ENCODE measurements at places on chromosomes 6 and 20.
A peak's percentile ranks its signal among the peaks of the same experiment; 100 is the strongest.

DNA sequence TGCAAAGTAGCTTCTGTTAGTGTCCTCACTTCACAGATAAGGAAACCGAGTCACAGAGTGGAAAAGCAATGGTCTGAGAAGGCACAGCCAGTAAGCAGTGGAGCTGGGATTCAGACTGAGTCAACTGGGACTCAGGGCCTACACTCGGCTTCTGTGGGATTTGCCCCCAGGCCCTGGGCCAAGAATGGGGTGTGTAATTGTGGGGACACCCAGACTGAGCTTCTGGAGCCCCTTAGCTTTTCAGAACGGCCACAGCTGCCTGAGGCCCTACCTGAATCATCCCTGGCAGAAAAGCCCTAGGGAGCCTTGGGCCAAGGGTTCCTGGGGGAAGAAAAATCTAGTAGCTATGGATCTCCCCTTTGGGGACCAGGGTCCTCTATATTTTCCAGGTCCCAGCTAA is 6.5 kb downstream of the ANGPT4 start:
- DNase-seq, result no peak

DNA sequence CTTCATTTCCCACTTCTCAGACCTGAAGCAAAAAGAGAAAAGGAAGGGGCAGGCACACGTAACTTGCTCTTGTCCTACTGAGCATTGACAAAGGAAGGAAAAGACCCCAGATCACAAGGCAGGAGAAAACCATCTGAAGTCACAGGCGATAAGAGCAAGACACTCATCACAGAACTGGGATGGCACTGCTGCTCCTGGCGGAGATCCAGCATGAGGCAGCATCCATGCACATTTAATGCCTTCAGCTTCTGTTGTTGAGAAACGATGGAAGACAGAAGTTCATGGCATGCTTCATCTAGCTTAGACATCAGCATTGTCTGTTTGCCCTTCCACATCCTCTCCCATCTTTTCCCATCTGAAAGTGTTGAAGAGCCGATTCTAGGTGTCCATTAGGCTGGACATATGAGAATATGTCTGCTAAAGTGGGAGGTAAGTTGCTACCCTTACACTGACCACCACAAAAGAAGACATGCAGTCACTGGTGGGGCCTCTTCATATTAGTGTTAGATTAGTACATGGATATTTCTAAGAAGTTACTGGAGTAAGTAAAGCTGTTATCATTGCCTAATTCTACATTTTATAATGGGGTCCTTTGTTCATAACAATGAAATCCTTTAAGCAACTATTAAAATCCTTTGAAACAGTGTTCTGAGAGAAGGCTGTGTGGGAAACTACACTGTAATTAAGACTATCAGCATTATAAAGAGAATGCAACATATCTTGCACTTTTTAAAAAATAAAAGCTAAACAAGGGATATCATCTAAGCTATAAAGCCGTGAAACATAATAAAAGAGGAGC is 618.5 kb downstream of the C6orf118 start:
- DNase-seq, result no peak

GRCh38 chr6:134870677-134871498 is 79.0 kb downstream of the ALDH8A1 start:
- peak; percentile 88 for DNase-seq

GRCh38 chr6:25058441-25058840 is 122.7 kb upstream of the RIPOR2 start:
- no peak for DNase-seq

- peak; percentile 3 for DNase-seq
Measured at GRCh38 chr20:35947489-35947888, 6.8 kb downstream of the SCAND1 start.

DNA sequence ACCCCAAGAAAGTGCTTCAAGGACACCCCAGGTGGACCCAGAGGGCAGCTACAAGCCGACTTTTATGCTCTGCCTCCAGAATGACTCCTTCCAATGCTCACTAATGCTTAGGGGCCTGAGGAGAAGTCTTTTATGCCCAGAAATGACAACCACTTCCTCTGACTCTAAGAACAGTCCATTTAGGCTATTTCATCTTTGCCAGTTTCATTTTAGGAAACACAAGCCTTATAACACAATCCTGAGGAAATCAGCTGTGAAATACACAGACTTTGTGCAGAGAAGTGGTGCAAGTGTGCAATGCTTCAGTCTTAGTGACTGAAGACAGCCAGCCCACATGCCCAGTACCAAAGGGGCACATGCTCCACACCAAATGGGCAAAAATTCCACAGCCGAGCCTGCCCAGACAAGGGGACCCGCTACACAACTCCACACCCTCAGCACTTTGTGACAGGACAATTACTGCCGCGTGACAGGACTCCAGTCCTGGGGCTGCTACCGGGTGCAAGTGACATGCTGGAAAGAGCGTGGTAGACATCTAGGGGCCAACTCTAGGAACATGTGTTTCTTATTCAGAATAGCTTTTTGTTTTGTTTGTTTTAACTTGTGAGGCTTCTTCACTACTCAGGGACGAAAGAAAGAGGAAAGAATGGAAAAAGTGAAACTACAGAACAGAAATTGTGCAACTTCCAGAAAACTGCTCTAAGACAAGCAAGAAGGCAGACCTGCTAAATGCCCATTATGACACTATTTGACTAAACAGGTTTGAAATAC is 28.2 kb upstream of the PLAGL1 start:
- DNase-seq, result peak; percentile 28

- DNase-seq, result no peak
Measured at GRCh38 chr20:37919389-37920040, 16.6 kb downstream of the VSTM2L start.

DNA sequence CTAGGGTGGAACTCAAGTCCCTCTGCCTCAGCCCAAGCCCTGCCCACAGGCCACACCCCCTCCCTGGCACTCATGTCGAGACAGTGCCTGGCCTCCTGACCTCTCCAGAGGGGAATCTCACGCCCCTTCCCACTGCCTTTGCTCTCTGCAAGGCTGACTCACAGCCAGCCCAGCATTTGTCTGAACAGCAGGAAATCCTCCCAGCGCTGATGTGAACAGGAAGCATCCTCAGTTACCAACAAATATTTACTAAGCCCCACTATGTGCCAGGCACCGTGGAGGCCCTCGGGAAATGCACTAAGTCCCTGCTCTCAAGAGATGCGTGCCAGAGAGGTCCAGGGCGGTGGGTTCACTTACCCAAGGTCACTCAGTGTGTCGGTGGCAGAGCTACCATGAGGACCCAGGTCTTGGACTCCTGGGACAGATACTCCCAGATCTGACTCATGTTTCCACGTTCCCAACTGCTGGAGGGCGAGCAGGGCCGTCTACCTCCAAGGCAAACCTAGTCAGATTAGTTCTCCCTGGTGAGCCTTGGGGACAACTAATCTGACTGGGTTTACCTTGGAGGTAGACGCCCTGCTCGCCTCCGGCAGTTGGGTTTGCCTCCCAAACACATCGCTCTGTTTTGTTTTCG is 7.8 kb downstream of the ADA start:
- DNase-seq, result peak; percentile 72

DNA sequence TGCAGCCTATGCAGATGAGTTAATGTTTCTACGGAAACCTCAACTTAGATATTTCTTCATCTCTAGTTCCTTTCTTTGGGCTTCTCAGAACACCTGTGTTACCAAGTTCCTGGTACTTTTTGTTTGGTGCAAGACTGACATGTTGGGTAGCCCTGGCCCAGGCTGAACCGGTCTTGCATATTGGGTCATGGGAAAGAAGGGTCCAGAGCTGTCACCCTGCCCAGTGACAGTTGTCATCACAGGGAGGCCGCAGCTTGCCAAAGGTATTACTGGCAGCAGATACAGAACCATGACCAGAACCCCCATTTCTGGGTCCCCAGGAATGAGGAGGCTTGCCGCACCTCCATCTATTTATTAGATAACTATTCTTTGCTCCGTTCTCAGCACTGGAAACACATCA is 40.2 kb downstream of the PDYN start:
- DNase-seq, result no peak

DNA sequence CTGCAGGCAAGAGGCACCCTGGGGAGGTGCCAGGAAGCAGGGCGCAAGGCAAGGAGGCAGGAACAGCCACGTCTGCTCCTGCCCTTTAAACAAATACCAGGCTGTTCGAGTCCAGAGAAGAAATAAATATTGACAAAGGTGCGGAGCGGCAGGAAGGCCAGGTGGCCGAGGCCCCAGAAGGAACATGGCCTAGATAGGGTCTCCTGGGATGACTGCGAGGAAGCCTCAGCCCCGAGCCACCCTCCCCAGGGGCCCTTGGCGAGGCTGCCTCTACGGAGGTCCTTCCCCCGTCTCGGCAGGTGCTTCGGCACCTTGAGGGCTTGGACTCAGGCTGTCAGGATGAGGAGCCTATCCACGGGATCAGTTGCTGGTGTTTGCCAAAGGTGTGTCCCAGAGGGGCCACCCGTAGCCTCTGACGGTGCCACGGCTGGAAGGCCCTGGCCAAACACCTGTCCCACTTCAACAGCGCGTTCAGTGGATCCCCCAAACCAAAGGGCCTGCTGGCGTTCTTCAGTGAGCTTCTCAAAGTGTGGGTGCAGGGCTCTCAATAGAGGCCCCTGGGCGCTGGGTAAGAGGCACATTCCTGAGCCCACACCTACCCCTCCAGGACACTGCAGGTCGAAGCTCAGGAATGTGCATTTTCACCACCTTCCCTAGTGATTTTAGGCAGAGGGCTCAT is 39.8 kb downstream of the SNX5 start:
- DNase-seq, result no peak

- no peak for DNase-seq
Measured at GRCh38 chr20:56810141-56810540, 181.0 kb downstream of the TFAP2C start.

GRCh38 chr6:35151466-35151865 is 10.3 kb upstream of the TCP11 start:
- DNase-seq, result no peak

- DNase-seq, result no peak
Measured at GRCh38 chr6:95879856-95880255, 135.9 kb upstream of the FUT9 start.

GRCh38 chr20:5596401-5597193 is 153.6 kb upstream of the SHLD1 start:
- DNase-seq, result no peak

- DNase-seq, result no peak
Measured at GRCh38 chr6:150202404-150202803, 59.6 kb downstream of the PPP1R14C start.

DNA sequence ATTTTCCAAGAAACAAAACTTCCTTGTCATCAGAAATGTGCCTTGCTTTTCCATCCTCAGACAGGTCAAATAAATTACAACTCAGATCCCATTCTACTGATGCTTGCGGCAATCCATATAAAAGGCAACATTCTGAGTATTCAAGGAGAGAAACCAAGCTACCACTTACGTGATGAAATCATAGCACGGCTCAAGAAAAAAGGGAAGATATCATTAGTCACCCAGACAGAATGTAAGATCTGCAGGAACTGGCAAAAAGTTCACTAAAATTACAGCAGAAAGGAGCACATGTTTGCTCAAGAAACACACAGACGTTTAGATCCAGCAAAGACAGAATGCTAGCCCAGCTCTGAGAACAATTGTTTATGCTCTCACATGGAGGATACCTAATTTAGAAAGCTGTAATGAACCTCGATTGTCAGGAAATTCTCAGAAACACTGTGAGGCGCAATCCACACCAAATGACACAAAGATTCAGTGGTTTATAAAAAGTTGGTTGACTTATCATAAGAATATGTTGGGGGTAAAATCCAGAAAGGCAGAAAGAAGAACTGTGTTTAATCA is 304.2 kb downstream of the ADGRG6 start:
- DNase-seq, result peak; percentile 60

GRCh38 chr6:259901-260508 is 32.3 kb upstream of the DUSP22 start:
- no peak for DNase-seq

GRCh38 chr6:134744301-134744700 is 205.6 kb downstream of the ALDH8A1 start:
- DNase-seq, result no peak

DNA sequence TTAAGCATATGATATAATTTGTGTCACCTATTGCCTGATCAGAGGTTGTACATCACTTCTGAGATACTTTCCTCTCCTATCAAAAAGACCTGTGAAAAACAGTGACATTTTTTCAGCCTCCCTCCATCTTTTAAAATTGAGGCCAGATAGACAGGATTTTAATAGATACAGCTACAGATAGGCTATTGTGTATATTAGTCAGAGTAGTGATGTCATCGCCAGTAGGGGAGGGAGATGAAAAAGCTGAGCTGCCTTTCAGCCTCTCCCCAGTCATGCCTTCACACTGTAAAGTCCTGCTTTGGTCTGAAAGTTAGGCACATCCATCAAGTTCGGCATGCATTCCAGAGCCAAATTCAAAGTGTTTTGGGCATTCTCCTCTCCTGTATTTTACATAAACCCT is 7.9 kb upstream of the PABPC1L start:
- DNase-seq, result peak; percentile 69

DNA sequence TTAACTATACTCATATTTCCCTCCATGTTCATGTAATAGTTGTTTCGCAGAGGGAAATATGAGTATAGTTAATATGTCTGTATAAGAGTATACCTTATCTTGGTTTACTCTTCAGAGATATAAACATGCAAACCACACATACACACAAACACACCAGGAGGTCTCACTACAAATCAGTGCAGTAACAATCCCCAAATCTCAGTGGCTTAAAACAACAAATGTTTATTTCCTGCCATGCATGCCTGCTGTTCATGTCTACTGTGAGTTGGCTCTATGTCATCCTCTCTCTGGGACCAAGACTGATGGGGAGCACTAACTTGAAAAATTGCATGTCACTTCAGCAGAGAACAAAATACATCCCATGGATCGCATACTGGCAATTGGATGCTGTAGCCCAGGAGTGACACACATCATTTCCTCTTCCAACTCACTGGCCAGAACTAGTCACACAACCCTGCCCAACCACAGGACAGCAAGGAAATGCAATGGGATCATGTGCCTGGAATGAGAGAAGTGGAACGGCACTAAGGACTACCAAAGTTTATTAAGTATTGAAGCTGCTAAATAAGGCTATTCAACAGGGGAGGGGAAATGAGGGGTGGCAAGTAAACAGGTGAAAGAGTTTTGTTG is 89.0 kb upstream of the DTNBP1 start:
- DNase-seq, result no peak

DNA sequence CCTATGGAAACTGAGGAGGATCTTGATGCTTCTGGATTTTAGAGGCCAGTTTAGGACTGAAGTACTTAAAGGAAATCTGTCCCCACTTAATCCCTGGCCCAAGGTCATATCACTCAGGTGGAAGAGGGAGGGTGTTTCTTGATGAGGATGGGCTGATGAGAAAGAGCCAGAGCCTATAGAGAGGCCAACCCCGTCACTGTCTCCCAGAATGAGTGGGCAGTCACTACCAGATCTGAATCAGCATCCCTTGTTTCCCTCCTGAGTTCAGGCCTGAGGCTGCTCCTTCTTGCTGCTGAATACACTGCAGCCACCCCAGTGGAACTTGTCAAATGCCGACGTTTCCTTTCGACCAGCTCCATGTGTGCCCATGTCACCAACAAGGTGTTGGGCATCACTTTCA is 14.8 kb downstream of the ARMC12 start:
- no peak for DNase-seq

- no peak for DNase-seq
Measured at GRCh38 chr6:123909989-123910388, 106.3 kb downstream of the NKAIN2 start.

GRCh38 chr20:51416532-51417249 is 125.8 kb downstream of the NFATC2 start:
- no peak for DNase-seq
